ENCODE measurements at places on chromosomes 6 and 20.

GRCh38 chr6:17331238-17331637 lies 50.1 kb downstream of the RBM24 start:
- no peak for DNase-seq

DNA sequence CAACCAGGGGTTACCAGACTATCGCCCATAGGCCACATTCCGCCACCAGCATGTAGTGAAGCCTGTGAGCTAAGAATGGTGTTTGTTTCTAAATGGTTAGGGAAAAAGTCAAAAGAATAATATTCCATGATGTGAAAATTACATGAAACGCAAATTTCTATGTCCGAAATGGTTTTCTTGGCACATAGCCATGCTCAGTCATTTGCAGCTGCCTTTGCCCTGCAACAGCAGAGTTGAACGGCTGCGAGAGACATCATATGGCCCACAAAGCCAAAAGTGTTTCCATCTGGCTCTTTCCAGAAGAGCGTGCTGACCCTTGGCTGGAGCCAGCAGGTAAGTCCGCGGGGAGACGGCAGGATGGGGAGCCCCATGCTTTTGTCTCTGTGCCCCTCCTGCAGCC lies 60.7 kb downstream of the FAM120B start:
- no peak for DNase-seq

- peak; percentile 67 for DNase-seq
These were observed 254.4 kb upstream of the POU3F2 start for GRCh38 chr6:98579941-98580340.

GRCh38 chr20:2932498-2932897 lies 59.2 kb downstream of the PTPRA start:
- DNase-seq, result no peak

DNA sequence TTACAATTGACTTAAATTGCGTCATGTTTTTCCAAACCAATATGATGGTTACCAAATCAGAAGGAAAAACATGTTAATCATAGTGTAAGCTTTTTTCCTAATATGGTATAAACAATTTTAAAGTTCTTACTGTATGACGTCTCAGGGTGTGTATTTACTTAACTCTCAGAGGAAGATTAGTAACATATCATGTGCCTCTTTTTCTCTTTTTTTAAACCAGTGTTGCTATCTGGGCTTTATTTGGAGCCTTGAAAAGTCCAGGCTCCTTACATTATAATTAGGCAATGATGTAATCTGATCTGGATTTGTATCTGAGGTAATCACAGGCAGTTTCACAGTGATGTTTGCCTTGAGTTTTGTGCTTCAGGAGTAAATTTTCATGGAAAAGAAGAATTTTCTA lies 20.4 kb upstream of the RAB23 start:
- DNase-seq, result peak; percentile 97

DNA sequence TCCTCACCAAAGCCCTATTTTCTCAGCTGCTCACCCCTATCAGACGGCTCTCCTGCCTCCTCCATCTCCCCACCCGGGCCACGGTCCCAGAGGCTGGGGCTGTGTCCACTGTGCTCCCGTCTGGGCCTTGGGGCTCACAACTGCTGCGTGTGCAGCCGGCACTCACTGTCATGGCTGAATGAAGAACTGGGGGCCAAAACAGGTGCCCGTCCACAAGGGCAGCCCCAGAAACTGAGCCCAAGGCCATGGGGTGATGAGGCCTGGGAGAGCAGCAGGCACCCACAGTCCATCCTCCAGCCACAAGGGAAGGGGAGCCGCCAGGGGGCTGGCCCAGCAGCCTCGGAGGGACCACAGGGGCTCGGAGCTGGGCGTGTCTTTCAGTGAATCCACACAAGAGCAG lies 159.5 kb downstream of the DLL1 start:
- no peak for DNase-seq

- no peak for DNase-seq
These were observed 138.5 kb upstream of the PHACTR1 start for GRCh38 chr6:12578097-12578496.

- DNase-seq, result no peak
These were observed 68.5 kb upstream of the TENT5A start for GRCh38 chr6:81820980-81821379.

DNA sequence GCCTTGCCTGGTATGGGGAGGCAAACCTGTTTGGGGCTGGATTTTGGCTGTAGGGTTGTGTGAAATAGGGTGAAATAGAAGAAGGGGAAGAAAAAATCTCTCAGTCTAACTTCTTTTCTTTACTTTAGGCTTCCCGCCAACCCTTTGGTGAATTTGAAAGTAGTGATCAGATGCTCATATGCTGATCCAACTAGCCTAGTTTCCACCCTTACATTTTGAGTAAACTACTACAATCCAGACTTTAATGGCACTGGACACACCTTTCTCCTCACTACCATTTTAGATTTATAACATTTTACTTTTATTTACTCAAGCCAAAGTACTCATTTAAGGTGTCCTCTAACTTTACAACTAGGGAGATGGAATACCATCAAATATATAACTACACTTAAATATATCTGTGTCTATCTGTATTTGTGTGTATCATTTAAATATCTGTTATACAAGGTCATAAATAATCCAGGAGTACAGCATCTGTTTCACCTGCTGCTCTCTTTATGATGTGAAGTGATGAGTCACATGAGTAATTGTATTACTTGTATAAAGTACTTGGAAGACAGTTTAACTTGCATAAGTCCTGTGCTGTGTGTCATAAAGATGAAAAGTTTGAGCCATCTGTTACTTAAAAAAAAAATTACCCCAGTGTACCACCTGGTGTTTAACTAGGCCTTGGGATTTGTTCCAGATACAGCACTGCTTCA lies 172.1 kb downstream of the CDKAL1 start:
- no peak for DNase-seq

DNA sequence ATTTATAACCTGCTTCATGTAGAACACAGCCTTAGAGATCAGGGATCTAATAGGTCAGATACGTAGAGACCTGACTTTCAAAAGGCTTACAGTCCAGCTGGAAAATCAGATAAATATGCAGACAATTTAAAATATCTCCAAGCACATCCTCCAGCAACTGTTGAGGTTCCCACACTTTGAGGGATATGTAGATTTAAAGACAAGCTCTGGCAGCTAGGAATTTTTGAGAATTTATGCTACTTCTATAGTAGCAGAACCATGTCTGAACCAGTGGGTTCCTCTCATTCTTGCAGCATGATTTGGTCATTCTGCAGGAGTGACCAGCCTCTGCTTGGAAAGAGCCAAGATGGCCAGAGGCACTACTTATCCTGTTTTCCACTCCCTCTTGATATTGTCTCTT lies 60.5 kb downstream of the CYB5R4 start:
- peak; percentile 17 for DNase-seq

- DNase-seq, result no peak
These were observed 131.4 kb upstream of the EPHA7 start for GRCh38 chr6:93550551-93551276.

- peak; percentile 84 for DNase-seq
These were observed 150.0 kb upstream of the CST7 start for GRCh38 chr20:24798930-24799705.

GRCh38 chr6:31575335-31575901 lies at the start of gene TNF:
TNF (plus strand) TSS chr6:31575565; CDS start chr6:31575742, 177 bp downstream.
- DNase-seq, result no peak

DNA sequence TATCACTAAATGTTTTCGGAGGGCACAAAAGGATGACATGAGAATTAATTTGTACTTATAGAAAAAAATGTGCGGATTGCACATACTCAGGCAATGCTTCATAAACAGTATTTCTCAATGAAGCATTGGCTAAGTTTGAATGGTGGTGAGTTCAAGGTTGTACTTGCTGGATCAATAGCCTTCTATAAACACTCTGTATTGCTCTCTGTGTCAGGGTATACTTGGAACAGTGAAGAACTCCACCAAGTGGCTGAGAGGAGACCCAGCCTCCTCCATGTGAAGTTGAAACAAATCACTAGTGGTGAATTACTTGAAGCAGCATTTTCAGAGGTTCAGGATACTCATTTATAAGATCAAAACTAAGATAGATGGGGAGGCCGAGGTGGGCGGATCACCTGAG lies 360.6 kb downstream of the RIMS1 start:
- DNase-seq, result no peak

DNA sequence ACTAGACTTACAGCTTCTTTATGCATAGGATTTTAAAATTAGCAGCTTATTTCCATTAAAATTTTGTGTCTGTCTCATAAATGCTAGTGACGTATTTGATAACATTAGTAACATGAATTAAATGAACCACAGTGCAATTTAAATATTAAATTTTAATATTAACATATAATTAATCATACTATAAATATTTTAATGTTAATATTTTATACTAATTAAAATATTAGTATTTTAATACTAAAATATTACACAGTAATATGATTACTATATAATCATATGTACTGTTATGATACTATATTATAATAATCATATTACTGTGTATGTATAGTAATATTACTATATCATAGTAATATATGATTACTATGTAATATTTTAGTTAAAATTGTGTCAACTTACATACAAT lies 73.7 kb downstream of the CHD6 start:
- no peak for DNase-seq

DNA sequence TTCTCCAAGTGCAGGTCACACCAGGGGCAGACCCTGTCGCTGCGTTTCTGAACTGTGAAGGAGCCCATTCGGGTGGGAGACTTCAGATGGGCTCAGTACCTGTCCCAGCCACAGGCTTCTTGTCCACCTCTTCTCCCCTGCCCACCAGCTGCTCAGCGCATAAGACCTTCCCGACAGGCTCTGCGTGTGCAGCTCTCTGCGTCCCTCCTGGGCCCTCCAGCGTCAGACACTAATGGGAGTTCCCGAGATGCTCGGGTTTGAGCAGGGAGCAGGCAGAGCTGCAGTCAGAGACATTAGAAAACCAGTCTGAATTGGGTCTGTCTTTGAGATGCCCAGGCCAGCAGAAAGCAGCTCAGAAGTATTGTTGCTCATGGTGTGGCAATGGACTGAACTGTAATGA lies 50.4 kb downstream of the TCP11 start:
- no peak for DNase-seq

DNA sequence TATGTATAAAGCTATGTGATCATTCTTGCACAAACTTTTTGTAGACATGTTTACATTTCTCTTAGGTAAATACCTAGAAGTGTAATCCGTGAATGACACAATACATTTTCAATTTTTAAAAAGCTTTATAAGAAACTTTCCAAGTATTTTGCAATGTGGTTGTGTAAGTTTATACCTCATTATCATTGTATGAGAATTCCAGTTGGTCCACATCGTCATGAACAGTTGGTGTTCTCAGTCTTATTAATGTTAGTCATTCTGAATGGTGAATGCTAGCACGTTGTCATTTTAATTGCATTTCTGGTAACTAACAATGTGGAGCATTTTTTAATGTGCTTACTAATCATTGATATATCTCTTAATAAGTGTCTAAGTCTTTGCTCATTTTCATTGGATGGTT lies 116.5 kb upstream of the F13A1 start:
- peak; percentile 4 for DNase-seq

- DNase-seq, result no peak
These were observed 241.7 kb upstream of the MAN1A1 start for GRCh38 chr6:119591235-119591634.

DNA sequence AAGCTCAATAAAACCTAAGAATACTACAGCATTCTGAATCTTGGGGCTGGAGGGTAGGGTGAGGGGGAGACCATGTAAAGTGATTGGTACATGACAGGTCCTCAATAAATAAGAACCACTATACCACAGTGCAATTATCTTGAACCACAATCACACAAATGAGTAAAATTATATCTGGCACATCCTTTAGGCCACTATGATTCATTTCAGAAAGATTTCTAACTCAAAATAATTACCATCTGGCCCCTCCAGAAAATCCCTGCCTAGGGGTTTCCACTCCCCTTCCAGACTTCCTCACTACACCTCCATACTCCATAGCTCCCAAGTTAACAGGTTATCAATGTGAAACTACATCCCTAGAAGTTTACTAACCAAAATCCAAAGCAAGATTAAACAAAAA lies 19.7 kb downstream of the AKIRIN2 start:
- DNase-seq, result peak; percentile 21

GRCh38 chr20:12916699-12917098 lies 92.1 kb upstream of the SPTLC3 start:
- no peak for DNase-seq

DNA sequence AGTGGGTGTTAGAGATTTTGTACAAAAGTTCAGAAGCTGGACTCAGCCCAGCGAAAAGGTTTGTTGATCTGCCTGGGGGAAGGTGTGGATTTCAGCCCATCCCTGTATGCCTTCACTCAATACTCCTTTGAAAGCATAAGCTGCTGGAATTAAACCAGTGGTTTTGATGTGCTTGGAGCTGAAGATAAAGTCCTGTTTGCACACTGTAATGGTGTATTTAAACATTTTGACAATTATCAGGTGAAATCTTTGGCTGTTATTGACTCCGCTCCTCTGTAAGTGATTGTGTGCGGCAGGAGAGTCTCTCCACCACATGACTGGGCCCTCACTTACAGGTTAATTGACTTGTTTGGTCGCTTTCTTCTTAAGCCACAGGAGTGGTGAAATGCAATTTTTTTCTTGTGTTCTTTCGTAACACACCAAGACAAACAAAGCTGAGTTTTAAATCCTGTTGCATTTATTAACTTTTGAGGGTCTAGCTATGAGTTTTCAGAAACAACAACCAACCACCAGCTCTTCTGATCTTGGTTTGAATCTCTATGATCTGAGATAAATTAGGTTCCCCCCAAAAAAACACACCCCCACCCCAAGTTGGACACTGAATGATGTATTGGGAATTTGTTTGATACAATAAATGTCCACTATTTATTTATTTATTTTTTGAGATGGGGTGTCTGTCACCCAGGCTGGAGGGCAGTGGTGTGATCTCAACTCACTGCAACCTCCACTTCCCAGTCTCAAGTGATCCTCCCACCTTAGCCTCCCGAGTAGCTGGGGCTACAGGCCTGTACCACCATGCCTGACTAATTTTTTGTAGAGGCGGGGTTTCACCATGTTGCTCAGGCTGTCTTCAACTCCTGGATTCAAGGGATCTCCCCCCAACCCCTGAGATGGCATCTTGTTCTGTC lies 46.3 kb upstream of the NCOA3 start:
- DNase-seq, result no peak

DNA sequence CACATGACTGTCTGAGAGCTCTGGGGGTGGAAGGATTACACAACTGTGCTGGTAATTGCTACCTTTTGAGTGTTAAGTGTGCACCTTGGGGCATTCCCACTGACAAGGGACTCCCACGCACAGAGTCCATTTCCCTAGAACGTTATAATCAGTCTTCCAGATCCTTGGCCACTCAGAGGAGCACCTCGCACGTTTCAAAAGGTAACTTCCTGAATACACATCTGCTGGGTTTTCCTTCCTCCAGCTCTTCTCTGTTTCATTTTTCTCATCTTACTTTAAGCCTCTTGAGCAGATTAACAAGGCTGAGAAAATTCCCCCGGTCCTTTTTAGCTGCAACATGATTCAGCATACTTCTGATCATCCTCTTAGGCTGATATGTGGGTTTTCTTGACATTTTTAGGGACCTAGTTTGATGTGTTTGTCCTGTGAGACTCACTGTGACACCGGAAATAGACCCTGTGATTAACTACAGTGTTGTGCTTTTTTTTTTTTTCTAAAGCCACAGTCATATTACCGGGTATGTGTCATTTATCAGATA lies 98.4 kb upstream of the DUSP22 start:
- DNase-seq, result no peak

- no peak for DNase-seq
These were observed 982.0 kb upstream of the EPHA7 start for GRCh38 chr6:94401311-94401710.

Measured in fibroblast of skin of scalp (primary cell).